Colonic mucosa (tissue), 4 donors: ENCODE measurements at places on chromosomes 16 and 17. TPM values are rescaled to one million over a fixed set of nuclear protein-coding genes. Genes with fewer than 3 reads are reported as not detected.

The TBC1D3E gene
- total RNA-seq = not detected

DNA sequence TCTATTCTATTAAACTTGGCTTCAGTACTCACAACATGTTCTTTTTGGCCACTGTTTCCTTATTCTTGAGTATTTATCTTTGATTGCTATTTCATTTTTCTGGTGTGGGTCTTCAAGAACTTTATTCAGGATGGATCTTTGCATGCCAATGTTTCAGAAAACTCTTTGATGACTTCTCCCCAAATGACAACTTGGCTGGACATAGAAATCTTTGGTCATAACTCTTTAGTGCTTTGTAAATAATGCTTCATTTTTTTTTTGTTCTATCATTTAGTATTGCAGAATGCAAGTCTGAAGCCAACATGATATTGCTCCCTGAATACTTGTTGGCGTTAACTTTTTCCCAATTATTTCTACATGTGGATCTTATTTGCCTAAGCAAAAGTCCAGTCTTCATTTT lies 103.6 kb upstream of the HS3ST2 start:
- DNase-seq = no peak

DNA sequence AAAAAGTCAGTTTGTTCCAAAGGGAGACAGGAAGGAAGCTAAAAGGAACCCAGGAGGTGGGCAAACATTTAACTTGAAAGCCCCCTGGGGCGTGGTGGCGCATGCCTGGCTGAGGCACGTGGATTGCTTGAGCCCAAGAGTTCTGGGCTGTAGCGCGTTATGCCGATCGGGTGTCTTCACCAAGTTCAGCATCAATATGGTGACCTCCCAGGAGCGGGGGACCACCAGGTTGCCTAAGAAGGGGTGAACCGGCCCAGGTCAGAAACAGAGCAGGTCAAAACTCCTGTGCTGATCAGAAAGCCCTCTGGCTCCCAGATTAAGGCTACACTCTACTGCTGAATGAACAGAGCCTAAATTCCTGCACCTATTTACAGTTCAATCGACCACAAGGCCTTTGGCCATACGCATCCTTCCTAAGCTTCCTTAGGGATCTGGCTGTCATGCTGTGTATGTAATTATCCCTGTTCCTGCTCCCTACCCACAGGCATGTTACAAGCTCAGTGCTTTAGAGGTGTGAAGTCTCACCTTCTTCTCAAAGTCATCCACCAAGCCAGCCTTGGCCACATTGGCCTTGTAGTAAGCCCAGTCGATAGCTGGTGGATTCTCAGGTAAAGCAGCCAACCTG lies 5.0 kb downstream of the ATP5PD start:
- no peak for DNase-seq

DNA sequence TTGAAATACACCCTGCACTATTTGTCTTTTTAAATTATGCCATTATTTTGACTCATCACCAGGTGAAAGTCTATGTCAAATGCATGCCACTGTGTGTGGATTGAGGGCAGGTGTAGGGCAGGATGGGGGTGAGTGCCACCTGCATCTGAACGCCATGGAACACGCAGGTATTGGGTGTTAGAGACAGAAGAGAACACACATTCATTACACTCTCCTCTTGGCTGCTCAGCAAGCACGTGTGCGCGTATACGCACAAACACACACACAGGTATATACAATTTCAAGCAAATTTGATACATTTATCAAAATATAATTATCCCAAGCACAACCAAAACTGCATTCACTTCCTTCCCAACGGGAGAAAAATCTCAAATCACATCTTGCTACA lies 268.9 kb downstream of the NTN1 start:
- DNase-seq = no peak

DNA sequence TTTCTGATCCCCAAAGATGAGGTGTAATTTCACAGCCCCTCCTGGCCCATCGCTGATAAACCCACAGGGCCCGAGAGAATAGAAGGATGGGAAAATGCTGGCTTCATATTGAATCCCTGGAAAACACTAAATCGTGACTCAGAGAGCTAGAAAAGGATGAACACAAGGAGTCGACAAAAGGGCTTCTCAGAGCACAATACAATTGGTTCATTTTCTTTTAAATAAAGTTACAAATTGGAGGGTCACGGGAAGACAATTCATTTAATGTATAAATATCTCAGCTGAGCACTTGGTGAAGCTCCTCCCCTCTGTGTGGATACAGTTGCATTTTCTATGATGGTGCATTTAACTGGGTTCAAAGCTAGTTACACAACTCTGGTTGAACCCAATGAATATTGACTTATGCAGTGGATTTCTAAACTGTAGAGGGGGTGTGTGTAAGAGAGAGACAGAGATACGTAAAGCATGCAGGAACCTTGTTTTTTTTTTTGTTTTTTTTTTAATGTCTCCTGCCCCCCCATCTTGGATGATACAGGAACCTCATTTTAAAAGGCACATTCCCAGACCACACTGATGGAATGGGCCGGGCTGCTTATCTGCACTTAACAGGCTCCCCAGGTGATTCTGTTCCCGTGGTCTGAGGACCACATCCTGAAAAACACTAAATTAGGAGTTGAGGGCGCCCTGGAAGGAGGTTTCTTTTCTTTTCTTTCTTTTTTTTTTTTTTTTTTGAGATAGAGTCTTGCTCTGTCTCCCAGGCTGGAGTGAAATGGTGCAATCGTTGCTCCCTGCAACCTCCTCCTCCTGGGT lies 14.1 kb downstream of the TTYH2 start:
- DNase-seq = no peak

- no peak for DNase-seq
Observed at GRCh38 chr16:53913099-53913870, 209.3 kb downstream of the FTO start.

- no peak for DNase-seq
Observed at GRCh38 chr16:70162041-70162451, 11.5 kb upstream of the CLEC18C start.

The ABCC6 gene
- 14.5 TPM for total RNA-seq

- no peak for DNase-seq
Observed at GRCh38 chr16:22425036-22425801, 50.8 kb upstream of the CDR2 start.

DNA sequence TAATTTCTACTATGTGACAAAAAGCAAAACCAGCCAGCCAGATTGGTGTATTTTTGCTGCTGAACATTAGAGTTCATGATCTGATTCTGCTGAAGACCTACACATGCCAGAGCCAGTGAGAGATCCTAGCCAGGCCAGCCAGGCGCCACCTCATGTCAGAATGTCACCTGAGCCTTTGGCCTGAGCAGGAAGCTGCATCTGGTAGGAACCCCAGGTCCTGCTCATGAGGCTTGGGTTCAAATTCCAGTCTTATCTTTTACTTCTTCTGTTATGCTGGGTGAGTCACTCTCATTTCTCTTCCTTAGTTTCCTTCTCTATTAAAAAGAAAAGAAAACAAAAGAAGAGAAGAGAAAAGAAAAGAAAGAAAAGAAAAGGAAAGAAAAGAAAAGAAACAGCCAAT lies 585.1 kb upstream of the CDH5 start:
- DNase-seq = no peak

DNA sequence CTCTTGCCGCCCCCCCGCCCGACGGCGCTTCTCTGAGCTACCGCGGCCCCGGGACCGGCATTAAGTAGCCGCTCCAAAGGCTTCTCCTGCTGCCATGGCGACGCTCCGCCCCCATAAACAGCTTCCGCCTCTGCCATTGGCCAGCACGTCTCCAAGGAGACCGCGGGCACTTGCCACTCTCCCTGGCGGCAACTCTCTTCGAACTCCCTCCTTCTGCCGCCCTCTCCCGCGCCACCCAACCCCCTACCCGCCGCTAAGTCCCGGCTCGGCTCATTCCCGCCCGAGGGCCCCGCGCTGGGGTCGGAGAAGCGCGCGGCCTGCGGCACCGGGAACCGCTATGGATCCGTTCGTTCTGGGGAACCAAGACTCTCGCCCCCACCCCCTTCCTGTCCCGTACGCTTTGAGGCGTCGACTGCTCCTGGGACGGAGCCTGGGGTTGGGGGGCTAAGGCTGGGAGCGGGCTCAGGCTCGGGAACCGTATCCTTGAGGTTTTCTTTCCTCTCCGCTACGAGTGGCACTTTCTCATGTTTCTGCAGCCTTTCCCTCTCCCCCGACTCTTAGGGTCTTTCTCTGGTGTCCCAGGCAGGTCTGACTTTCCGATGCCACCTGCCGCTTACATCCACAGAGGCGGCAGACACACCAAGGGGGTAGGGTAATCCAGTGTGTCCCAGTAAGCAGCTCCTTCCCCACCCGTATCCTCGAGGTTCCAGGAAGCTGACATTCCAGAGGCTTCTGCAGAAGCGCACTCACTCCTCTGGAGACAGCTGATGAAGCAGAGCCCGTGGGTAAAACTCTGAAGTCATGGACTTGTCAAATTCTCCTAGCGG lies at the start of gene FOXJ1:
Gene FOXJ1, minus strand, starts transcription at position 34 of the 827 bp plus-strand sequence. CDS start 850 bp downstream, outside the sequence.
- peak; percentile 92 for DNase-seq

GRCh38 chr17:80755650-80756405 lies 211.2 kb downstream of the RPTOR start:
- no peak for DNase-seq

DNA sequence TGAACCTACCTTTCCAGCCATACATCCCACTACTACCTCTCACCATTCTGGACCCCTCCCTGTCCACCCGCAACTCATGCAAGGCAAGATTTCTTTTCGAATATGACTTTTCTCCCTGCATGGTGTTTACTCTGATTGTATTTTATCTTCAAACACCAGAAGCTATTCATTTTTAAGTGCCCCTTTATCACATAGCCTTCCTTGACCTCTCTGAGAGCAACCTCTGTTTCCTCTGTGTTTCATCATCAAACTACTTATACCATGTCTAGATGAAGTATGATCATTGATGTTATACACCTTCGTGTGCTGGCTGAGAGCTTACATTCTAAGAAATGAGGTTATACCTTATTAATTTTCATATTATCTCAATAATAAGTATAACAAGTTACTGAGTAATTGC lies 31.8 kb downstream of the SYCE1L start:
- no peak for DNase-seq

DNA sequence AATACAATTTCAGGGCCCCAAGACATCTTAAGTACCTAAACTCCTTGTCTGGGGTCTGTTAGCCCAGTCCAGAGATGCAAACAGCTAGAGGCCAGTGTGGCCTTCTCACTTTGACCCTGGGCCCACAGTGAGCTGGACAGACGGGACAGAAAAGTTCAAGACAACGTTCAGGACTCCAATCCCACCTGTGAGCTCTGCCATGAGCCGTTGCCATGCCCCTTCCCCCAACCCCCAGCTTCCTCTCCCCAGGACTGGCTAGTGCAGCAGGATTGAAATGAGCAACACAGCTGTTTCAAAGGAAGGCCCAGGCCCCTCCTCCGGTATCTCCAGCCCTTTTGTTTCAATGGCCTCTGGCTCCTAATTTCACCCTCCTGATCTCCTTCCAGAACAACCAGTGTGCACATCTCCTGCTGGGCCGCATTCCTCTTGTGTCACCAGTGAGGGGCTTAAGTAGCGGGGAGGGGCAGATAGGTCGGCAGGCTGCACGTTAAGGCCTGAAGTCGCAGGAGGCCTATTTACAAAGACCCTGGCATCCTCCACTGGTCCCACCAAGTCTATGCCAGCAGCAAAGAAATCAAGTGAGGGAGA lies 11.3 kb downstream of the AXIN2 start:
- no peak for DNase-seq

GRCh38 chr16:85312642-85313525 lies 200.6 kb upstream of the CIBAR2 start:
- DNase-seq = no peak

The TSPOAP1 gene
- 5.4 TPM for total RNA-seq

The ABCC12 gene
- total RNA-seq = not detected
